Fibroblast of skin of left biceps (primary cell): ENCODE measurements at places on chromosomes 2 and 18.

DNA sequence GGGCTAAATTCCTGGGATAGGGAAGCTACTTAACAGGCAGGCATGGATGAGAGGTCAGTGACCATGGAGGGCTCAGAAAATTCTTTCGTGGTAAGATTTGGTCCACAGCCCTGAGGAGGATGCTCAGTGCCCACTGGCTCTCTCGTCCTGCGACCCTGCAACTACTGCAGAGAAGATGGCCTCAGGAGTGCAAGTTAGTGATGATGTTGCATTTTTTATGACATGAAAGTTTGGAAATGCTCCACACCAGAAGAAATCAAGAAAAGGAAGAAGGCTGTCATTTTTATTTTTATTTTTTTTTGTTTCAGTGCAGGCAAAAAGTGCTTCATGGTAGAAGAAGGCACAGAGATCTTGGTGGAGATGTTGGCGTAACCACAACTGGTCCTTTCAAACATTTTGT, 238.6 kb upstream of the PARD3B start:
- no peak for DNase-seq

GRCh38 chr2:197950724-197951123, 146.3 kb downstream of the PLCL1 start:
- DNase-seq: no peak

- no peak for DNase-seq
Observed at GRCh38 chr2:108935271-108935741, 53.7 kb downstream of the EDAR start.

DNA sequence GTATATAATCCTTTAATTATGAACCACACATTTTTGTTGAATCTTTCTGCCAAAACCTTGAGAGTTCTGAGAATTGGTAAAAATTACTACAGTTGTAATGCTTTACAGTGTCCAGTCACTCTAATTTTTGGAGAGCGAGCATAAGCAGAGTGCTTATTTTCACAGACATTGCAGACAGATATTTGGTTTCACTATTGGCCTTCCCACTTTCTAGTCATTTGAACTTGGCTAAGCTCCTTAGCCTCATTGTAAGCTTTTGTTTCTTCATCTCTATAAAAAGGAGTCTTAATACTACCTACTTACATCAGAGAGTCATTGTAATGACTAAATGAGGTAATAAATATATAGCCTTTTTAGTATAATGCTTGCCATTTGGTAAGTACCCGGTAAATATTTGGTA, 80.4 kb downstream of the LCLAT1 start:
- no peak for DNase-seq

GRCh38 chr2:95047629-95048510, 22.4 kb downstream of the MAL start:
- DNase-seq: no peak
